ENCODE measurements at places on chromosomes 3 and 15.
A peak's percentile ranks its signal among the peaks of the same experiment; 100 is the strongest.

- no peak for DNase-seq
Observed at GRCh38 chr3:114122027-114122709, 56.7 kb downstream of the DRD3 start.

DNA sequence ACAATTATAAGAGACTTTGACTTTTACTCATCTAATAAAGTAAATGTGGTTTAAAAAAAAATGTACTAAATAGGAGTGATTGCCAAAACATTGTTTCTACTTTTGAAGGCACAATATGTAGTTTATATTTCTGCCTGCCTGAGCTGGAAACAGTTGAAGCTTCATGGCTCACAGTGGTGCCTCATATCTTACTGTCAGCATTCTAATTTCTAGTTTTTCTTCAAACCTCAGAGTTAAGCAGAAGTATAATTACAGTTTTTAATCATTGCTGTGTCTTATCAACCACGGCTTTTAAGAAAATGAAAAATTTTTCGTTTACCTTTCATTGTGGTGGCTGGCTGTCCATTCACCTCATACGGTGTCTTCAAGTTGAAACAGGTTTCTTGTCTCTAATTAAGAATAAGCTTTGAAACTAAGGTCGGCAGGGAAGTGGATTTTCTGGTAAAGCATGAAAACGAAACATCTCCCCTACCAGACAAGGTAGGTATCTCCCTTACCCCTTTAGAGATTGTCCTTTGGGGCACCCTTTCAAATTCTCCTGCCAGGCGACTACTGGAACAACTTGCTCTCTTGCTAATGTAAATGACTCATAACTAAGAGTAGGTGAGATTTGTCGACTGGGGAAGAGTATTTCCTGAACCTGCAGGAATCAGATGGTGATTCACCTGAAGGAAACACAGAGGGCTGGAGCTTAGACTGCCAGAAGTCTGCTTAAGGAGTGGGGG, at the start of gene GPR87:
GPR87 (minus strand) TSS at position 554 of the 725 bp plus-strand sequence. CDS start 16,720 bp downstream, outside the sequence.
- DNase-seq: no peak

DNA sequence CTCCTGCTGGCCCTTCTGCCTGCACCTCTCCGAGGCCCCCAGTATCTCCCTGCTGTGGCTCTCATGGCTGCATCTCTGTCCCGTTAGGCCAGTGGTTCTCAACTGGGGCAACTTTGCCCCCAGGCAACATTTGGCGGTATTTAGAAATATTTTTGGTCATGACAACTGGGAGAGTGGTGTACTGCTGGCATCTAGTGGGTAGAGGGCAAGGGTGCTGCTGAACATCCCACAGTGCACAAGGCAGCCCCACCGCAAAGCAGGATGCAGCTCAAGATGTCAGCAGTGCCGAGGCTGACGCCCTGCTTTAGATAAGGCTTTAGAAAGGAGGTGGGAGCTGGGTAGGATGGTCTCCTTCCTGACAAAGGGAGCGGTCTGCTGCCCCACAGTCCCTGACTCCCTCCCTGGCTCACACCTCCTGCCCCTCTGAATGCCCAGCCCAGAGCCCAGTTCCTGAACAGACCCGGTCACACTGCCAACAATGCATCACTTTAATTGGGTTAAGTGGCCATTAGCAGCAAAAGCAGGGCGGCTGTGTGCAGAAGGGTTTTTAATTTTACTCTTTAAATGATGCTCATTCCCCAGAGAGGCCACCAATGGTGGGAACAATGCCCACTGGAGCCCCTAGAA, 68.8 kb upstream of the TMEM115 start:
- no peak for DNase-seq

GRCh38 chr3:52880474-52880873, 16.9 kb downstream of the STIMATE start:
- no peak for DNase-seq

DNA sequence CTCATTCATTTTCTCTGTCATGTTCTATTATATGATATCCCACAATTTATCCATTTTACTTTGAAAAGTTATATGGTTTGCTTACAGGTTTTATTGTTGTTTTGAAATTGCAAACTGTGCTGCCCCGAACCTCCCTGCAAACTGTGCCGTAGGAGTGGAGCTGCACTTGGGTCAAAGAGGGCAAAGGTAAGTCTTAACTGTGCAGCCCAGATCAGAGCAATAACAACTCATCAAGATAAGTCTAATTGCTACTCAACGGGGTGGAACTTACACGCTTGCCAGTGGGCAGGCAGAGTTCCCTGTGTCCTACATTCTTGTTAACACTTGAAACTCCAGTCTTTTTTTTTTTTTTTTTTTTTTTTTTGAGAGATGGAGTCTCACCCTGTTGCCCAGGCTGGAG, 33.2 kb downstream of the ZDHHC19 start:
- DNase-seq: no peak

GRCh38 chr3:193572426-193572908, 17.8 kb upstream of the ATP13A4 start:
- DNase-seq: no peak

DNA sequence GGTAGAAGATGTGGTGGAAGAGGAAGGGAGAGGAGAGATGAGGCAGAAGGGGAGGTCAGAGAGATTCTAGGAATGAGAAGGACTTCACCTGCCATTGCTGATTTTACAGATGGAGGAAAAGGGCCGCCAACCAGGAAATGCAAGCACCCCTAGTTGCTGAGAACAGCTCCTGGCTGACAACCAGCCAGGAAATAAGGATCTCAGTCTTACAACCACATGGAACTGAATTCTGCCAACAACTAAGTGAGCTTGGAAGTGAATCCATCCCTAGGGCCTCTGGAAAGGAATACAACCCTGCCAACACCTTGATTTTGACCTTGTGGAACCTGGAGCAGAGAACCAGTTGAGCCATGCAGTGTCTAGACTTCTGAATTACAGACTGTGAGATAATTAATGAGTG, 86.6 kb downstream of the EDEM1 start:
- DNase-seq: no peak

DNA sequence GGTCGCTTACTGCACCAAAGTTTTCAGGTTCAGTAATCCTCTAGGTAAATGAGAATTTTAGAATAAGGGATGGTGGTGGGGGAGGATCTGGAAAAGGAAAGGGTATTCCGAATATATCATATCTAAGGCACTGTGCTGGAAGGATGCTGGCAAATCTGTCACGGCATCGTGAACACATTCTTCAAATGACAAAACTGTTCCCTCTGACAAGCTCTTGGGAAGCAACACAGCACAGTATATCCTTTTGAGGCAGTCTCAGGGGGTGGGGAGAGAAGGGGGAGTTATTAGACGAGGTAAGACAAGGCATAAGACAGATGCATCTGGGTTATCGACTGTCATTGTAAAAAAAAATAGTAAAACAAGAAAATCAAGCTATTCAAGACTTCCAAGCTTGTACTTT, 289.6 kb upstream of the LRRN1 start:
- no peak for DNase-seq

DNA sequence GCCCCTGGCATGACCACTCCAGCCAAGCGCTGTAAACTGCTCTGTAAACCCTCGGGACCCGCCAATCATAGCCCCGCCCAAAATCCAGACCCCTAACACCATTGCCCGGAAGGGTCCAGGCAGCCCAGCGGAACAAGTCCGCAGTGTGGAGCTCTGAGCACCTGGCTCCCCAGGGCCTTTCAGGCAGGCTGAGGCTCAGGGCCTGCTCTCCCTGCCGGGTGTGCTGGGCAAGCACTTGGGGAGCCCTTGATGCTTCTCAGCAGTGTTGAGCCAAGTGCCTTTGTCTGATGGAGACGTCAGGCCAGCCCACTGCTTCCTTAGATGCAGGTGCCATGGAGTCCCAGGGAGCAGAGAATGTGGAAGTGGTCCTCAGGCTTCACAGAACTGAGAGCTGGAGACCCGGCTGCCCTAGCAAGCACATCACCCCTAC, 106.2 kb downstream of the TLE3 start:
- DNase-seq: no peak

DNA sequence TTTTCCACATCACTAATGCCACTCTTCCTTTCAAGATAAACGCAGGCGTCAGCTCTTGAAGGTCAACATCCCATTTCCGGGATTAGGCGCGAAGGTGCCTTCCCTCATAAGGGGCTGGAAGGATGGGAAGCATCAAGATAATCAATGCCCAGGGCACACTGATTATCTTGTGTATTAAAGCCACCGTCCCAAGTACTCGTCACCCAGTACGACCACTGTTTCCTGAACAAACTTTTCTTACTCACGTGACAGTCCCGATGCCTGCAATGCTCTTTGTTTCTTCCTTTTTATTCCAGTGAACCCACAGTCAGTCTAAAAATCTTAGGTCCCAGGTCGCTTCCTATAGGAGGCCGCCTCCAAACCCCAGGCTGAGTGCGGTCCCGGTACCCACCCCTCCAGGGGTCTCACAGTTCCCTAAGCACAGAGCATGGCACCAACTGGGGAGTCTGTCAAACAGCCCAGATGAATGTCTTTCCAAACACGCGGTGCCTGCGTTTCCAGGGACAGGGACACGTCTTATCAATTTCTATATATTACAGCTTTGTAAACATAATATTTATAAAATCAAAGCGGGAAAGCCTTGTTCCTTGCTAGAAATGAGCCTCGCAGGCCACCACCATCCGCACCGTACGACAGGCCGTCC, 589 bp downstream of the ANAPC13 start:
- no peak for DNase-seq

DNA sequence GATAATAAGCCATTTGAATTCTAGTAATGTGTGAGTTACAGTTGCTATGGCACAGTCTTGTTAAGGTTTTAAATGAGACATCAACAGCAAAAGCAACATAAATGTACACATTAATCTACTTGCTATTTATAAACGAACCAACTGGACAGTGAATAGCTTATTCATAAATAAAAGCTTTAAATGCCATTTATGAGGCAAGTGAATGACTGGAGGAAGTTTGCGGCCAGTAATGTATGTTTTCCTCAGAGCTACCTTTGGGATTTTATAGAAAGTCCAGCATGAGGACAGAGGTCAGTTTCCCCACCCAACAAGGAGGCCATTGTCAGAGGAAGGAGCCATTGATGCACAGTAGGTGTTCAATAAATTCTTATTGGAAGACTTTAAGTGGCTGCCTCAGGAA, 48.0 kb upstream of the PXYLP1 start:
- DNase-seq: no peak

DNA sequence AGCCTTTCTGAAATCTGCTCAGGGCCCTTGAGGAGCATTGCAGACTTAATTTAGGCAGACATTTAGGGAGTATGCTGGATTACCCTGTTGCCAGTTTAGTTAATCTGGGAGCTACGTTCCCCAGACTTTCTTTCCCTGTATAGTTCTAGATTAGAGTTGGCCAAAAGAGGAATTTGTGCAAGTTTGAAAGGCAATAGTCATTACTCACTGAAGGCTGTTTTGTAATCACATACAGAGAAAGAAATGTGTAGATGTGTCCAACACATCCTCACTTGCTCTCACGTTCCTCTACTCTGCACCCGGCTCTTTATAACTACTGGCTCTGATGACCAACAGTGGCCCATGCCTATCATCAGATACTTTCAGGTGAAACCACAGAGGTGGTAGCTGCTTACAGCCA, 24.2 kb downstream of the MASP1 start:
- no peak for DNase-seq

- DNase-seq: no peak
Observed at GRCh38 chr15:96870580-96870979, 540.1 kb downstream of the NR2F2 start.

GRCh38 chr3:169629895-169630294, 33.6 kb downstream of the MECOM start:
- no peak for DNase-seq

GRCh38 chr3:45772341-45773035, 23.8 kb downstream of the SLC6A20 start:
- DNase-seq: no peak

DNA sequence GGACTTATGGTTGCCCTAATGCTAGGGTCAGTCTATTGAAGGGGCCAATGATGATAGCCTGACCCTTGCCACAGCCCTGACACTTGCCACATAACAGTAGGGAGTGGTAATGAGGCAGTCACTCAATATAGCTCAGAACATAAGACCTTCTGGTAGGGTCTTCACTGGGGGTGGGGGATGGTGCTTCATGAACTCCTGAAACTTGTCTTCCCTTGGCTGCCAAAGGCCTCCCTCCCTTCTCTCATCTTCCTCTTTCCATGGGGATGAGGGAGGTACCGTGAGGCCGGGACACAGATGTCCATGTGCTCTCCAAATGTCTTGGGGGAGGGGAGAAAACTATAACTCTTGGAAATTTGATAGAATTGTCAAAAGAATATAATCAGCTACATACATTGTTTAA, 21.1 kb upstream of the THSD4 start:
- no peak for DNase-seq

GRCh38 chr3:41075975-41076374, 123.3 kb upstream of the CTNNB1 start:
- DNase-seq: no peak

- no peak for DNase-seq
Observed at GRCh38 chr3:12944413-12944812, 103.0 kb upstream of the RPL32 start.

DNA sequence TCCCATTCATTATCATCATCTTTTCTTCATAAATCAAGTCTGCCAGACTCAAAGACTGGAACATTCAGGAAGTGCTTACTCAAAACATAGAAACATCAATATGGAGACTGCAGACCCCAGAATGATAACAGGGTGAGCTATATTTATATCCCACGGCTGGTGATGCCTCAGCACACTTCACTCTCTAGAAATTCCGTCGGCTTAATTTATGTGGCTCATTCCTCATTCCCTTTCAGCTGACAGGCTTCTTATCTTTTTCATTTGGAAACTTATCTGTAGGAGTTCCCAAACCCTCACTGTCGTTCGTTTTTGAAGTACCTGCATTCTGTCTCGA, 45.5 kb downstream of the RFTN1 start:
- DNase-seq: no peak

DNA sequence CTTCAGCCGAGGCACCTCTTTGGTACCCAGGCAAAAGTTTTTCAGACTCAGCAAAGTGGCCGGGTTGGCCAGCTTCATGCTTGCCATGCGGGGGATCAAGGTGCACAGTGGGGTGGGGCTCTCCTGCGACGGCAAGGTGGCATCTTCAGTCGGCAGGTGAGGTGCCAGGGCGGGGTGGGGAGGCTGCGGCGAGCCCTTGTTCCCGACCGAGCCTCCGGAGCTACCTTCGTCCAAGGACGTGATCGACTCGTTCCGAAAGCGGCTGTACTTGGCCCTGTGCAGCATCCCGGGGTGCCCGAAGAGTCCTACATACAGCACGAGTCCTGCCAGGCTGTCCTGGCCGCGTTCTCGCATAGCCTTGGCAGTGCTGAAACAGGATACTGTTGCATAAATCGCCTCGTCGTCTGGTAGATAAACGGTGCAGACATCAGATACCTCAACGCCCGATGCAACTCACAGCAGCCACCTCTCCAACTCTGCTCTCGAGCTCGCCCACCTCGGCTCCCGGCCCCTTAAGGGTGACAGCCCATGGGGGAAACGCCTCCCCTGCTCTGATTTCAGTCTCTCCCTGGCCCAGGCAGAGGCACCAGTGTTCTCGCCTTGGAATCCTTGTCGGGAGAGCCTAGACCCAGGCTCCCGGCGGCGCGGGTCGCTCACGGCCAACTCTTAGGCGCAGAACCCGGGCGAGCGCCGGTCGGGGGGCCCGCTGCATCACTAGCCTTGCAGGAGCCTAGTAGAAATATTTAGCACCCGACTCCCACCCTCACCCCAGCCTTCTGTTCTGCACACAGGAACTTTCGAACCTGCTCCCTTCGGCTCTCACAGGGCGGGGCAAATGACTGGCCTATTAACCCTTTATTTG, 826 bp downstream of the SHC4 start:
- DNase-seq: peak; percentile 56

- no peak for DNase-seq
Observed at GRCh38 chr3:65472501-65472900, 566.2 kb downstream of the MAGI1 start.

- DNase-seq: no peak
Observed at GRCh38 chr3:111690242-111690641, 95.1 kb upstream of the ZBED2 start.

- no peak for DNase-seq
Observed at GRCh38 chr3:121520510-121520909, 25.3 kb downstream of the POLQ start.

- DNase-seq: no peak
Observed at GRCh38 chr15:49379996-49380395, 43.0 kb upstream of the FGF7 start.

Measured in renal cortex interstitium (tissue), 15 donors.